SJSA1 (cell line): ENCODE measurements at places on chromosomes 4 and X.
A peak's percentile ranks its signal among the peaks of the same experiment; 100 is the strongest.

GRCh38 chr4:78477276-78477675 is 74.3 kb upstream of the ANXA3 start:
- no peak for DNase-seq

DNA sequence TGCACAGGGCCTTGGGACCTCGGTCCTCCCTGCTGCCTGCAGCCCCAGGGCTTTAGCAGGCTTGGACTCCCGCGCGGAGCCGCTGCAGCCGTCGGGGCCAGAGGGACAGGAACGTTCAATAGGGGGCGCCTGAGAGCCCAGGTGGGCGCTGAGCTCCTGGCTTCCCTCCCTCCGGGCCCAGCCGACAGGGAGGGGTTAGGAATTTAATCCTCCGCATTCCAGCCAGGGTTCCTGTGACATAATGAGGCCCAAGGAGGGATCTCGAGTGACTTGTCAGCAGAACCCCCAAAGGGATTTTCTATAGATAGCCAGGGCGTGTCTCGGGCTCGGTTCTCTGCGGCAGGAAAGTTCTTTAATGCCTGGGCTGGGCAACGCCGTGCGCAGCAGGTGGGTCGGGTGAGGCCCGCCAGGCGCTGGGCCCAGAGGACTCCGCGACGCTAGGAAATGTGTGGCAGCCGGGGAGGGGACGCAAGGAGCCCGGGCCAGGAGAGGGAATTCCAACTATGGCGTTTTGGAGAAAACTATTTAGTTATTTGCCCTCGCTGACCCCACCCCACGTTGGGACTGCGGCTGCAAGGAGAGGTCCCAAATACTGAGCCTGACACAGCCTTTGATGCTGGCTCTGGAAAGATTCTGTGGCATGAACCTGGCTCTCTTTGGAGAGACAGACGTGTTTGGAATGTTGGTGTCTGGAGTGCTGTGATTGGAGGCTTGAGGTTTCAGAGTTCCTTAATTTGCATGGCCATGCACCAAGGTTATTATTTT is 285.2 kb upstream of the GATB start:
- DNase-seq: no peak

GRCh38 chr4:186169333-186169944 is 21.9 kb upstream of the CYP4V2 start:
- no peak for DNase-seq

- no peak for DNase-seq
Observed at GRCh38 chrX:112866175-112866574, 25.5 kb upstream of the AMOT start.

- DNase-seq: peak; percentile 46
Observed at GRCh38 chrX:40267334-40268187, 169.8 kb upstream of the BCOR start.

GRCh38 chrX:74550295-74550802 is 64.1 kb downstream of the RLIM start:
- DNase-seq: peak; percentile 73

- DNase-seq: no peak
Observed at GRCh38 chr4:153348006-153348405, 3.5 kb downstream of the MND1 start.

DNA sequence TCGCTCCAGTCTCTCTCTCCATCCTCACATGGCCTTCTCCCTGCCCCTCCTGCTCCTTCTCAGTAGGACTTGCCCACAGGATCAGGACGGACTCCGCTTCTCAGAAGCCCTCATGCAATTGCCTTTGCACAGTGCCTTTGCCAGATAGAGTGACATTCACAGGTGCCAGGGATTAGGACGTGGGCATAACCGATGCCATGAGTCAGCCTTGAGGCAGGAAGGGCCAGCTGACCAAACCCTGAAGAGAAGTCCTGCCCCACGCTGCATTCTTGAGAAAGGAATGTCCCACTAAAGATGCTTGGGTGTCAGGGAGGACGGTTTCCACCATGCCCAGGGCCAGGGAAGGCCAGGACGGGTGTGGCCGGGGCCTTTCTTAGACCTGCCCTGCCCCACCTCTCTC is 6.6 kb upstream of the GRPEL1 start:
- no peak for DNase-seq

GRCh38 chr4:154164931-154165839 is 326.4 kb downstream of the DCHS2 start:
- DNase-seq: peak; percentile 41

DNA sequence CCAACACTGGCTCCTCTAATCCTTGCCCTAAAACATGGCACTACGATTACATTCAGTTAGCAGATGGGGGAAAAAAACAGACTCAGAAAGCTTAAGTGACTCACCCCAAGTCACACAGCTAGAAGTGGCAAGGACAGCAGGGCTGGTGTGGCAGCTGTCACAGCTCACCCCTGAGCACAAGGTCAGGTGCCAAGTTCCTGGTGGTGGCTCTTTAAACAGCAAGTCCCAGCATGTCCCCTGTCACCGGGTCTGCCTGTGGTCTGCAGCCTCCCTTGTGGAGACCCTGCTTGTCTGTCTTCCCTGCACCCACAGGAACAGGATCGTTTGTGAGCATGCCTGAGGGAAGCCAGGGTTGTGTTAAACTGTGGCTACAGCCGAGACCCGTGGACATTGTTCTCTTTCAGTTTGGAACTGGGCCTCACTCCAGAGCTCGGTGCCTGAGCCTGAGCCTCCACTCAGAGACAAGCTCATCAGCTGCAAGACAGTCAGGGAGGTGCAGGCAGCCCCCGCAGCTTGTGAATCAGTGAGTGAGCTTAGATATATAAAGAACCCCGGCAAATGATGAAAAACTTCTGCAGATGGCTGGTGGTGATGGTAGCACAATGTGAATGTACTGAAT is 260.8 kb downstream of the BCOR start:
- no peak for DNase-seq

GRCh38 chr4:10077483-10078335 is 38.9 kb downstream of the WDR1 start:
- no peak for DNase-seq

DNA sequence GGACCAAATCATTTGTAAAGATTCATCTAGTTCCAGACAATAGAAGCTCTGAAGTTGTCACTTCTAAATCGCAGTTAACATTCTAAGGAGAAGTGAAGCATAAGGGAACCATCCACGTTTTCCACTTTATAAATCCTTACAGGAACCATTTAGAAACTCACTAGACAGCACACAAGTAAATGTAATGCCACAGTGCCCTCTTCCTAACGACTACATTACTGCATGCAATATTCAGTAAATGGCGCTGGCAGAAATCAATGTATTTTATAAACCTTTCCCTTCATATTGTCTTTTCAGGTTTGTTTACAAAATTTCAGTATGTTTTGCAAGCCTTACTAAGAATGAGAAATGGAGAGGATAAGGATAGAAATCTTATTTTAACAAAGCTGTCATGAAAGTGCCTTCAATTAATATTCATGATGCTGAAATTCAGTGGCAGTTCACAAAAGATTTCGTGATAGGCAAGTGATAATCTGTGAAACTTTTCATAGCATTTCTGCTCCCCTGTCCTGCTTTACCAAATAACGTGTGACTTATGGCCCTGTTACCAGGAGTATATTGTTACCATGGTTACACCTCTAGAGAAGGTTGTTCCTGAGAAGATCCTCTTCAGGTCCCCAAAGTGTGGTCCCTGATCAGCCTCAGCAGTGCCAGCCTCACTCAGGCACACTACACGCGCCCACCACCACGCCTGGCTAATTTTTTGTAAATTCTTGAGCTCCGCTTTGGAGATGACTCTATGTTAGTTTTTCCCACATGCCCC is 54.2 kb downstream of the TMA16 start:
- DNase-seq: peak; percentile 38
